Astrocyte of the spinal cord (primary cell): ENCODE measurements at places on chromosomes 2 and 18.

GRCh38 chr2:223469270-223470046, 132.7 kb downstream of the SCG2 start:
- DNase-seq = peak; percentile 71

DNA sequence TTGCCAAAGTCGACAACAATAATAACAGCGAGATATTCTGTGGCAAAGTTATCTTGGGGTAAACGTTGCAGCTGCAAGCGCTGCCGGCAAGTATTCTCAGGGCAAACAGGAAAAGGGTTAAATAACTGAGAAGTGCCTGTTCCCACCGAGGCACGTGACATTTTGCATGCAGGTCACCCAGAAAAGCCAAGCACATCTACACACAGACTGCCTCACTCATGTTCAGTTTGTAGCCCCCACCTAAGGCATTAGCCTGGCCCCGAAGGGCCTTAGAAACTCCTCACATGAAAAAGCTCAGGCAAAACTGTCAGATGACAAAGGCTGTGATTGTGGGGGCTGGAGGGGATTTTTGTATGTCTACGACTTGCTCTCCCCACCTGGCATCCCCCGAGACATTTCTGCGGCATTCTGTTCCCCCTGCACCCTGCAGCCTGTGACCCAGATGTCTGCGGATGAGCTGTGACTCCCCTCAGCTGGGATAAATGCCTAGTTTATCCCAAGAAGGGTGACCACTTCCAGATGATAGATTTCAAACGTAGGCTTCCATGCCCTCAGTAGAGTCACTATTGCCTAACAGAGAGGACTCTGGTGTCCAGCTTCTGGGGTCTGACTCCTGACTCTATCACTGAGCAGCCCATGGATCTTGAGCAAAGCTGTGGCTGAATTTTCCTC, 215.2 kb upstream of the SIX2 start:
- DNase-seq = no peak

GRCh38 chr2:136386046-136386445, 268.1 kb upstream of the CXCR4 start:
- no peak for DNase-seq

DNA sequence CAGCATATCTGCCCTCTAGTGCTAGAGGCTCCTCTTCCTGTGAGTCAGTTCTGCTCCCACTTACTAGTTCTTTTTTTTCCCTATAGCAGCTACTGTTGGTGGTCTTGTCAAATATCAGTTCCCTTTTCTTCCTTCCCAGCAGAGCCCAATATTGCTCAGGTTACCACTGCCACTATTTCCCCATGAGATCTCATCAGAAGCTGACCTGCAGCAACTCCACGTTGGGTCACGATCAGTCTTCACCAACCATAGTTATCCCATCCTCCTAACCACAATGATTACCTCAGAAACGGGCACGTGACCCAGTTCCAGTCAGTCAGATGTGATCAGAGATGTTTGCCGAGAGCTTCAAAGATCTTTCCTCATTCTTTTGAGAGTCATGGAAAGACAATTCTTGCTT, 59.7 kb upstream of the CAPN13 start:
- no peak for DNase-seq

GRCh38 chr18:61953161-61953560, 60.4 kb upstream of the RNF152 start:
- no peak for DNase-seq

DNA sequence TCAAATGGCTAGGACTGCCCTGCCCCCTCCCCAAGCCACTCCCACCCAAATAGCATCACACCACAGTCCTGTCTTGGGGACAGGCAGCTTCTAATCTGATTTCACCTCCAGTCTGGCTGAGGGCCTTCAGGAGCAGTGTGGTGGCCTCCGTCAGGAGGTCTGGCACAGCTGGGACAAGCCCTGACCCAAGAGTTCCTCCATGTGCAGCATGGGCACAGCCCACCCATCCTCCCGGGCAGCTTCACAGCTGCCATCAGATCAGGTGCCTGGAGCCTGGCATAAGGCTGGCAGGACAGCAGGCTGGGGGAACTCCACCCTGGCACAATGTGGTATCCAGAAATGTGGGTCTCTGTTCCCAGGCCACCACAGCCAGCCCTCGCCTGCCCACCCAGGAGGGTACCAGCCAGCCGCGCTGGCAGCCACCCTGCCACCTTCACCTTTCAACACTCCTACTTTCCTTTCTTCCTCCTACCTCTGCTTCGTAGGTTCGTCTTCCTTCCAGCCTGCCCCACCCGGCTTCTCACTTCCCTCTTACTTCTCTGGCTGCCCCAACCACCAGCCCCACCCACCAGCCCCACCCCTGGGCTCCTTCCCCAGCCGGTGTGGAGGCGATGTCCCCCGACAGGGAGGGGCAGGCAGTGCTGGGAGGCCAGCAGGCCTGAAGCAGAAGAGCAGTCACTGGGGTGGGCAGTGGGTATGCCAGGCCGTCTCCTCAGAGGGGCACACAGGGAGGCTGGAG, at the start of gene CAPG:
TSS of gene CAPG (minus strand) at position 522 of the 739 bp plus-strand sequence. CDS start 8,221 bp downstream, outside the sequence.
- DNase-seq = no peak

GRCh38 chr2:71783815-71784214, 330.5 kb downstream of the DYSF start:
- DNase-seq = no peak
